Stimulated activated naive CD4-positive, alpha-beta T cell treated with Interleukin-2 at 50 U/mL for 16 hours (primary cell): ENCODE measurements at places on chromosomes 16 and 17.
A peak's percentile ranks its signal among the peaks of the same experiment; 100 is the strongest.

DNA sequence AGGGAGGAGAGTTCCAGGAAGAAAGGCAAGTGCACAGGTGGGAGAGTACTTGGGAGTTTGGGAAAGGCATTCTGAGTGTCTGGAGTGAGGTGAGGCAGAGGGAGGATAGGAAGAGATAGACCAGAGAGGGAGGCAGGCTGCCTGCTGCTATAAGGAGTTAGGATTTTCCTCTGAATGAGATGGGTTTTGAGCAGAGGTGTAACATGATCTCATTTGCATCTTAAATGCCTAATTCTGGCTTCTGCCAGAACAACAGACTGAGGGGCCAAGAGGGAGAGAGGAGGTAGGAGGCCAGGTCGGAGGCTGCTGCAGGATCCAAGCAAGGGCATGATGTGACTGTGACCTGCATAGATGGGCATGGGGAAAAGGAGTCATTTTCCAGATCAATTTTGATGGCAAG is 31.5 kb upstream of the IRX6 start:
- no peak for DNase-seq

DNA sequence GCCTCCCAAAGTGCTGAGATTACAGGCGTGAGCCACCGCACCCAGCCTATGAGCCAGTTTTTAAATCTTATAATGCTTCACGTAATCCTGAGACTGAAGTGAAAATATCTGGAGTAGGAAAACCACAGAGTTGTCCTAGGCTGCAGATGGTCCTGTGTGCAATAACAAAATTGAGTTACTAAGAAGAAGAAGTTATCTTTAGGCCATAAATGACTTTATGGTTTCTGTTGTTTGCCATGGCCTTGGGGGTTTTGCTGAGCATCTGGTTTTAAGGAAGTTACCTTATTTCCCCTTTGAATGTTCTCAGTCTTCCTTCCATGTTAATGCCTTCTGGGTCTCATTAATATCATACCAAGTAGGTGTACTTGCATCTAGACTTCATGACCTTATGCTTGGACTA is 16.5 kb downstream of the NMT1 start:
- no peak for DNase-seq

GRCh38 chr16:53546988-53547391 is 44.0 kb upstream of the AKTIP start:
- DNase-seq = no peak

DNA sequence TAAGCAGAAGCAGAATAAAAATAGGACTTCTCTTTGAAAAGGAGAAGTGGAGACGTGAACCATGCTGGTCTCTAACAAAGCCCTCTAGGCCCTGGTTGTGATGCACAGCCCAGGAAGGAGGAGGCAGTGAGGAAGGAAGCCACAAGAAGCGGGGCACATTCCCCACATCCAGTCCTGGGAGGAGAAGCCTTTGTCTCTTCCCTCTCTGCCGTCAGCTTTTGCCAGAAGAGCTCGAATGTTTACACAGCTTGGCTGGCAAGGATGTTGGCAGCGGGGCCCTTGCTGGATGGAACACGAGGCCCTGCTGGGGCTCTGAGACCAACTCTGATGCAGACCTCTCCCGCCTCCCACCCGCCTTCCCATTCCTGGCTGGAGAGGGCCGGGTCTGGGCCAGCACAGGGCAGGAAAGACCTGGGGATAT is 91.3 kb downstream of the MAF start:
- no peak for DNase-seq

GRCh38 chr17:7704601-7705268 is at the start of gene EFNB3:
Gene EFNB3, plus strand, starts transcription at chr17:7705202. Its CDS starts 397 bp downstream, at chr17:7705599.
- DNase-seq = peak; percentile 6

DNA sequence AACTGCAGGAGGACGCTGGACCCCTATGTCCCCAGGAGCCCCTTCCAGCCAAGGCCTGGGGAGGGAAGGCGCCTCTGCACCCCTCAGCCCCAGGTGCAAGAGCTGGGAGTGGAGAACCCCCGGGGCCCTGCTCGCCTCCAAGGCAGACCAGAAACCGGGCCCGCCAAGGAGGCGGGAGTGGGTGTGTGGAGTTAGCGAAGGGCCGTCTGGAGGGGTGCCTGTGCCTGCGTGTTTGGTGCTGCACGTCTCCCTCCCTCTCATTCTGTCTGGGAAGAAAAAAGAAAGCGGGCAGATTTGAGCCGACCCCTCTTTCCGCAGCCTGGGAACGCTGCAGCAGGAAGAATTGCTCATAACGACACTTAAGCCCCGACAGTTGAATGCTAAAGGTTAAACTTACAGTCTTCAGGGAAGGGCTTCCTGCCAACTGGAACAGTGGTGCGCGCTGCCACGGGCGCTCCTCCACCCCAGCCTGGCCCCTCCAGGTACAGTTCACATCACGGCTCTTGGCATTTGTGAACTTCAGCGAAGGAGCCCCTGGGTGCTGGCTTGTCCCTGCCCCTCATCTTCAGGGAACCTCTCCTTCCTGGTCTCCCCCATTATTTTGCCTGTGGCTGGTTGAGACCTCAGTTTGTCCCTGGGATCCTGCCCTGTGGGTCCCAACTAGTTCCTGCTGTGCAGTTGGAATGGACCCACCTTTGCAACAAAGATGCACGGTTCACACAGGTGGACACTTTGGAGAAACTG is 19.2 kb upstream of the ZFHX3 start:
- no peak for DNase-seq

DNA sequence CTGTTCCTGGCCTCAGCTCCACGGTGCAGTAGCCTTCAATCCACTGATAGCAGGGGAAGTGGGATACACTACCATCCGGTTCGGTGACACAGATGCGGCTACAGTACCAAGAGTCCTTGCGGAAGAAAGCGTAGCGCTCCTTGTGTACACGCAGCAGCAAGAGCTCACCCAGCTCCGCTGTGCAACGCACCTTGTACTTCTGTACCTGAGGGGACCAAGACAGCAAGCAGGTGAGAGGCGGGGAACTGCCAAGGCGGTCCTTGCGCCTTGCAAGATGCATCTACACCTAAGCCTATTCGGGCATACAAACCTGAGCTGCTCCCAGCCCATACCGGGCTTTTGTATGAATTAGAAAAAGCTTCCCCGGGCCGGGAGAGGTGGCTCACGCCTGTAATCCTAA is 1.5 kb downstream of the ALOXE3 start:
- no peak for DNase-seq

DNA sequence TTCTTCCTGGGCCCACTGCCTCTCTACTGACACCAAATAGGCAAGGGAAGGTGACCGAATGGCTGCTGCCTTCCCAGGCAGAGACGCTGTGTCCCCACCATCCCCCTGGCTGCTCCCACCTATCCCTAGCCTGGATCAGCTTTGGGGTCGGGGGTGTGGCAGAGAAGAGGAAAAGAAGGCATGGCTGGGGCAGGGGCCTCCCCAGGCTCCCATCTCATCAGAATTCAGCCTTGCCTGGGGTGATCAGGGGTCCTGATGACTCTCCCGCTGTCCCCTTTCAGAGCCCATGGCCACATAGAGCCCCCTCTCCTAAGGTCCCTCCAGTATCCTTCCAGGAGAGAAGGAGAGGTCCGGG is 665 bp downstream of the PLXDC1 start:
- no peak for DNase-seq

DNA sequence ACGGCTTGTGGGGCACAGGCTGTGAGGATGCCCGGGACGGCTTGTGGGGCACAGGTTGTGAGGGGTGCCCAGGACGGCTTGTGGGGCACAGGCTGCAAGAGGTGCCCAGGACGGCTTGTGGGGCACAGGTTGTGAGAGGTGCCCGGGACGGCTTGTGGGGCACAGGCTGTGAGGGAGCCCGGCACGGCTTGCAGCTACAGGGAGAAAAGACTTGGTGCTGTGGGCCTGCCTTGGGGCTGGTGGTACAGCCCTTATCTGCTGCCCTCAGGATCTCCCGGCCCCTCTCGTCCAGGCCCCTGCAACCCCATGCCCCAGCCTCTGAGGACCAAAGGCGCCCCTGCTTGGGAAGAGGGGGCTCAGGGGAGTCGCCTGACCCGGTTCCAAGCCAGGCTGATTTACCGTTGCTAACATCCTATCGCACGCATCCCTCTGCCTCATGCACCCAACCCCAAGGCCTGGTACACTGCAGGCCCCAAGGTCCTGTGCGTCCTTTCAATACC is 5.0 kb upstream of the HBM start:
- no peak for DNase-seq

DNA sequence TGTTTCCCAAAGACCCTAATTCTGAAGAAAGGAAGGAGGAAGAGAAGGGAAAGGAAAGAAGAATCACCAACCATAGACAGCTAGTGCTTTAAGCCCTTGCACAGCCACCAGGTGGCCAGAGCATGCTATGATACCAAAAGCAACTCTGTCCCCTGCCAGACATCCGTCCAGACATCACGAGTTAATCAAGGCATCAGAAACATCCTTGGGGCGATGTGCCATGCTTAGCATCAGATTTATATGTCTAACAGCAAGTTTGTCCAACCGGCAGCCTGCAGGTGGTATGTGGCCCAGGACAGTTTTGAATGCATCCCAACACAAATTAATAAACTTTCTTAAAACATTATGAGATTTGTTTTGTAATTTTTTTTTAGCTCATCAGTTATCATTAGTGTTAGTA is 2.9 kb upstream of the CRYBA1 start:
- DNase-seq = no peak

- DNase-seq = no peak
These were observed 202.1 kb upstream of the IRX3 start for GRCh38 chr16:54488729-54489128.

- no peak for DNase-seq
These were observed 3.2 kb downstream of the FAHD1 start for GRCh38 chr16:1830213-1830612.

GRCh38 chr17:47810200-47810821 is 11.3 kb downstream of the OSBPL7 start:
- no peak for DNase-seq

DNA sequence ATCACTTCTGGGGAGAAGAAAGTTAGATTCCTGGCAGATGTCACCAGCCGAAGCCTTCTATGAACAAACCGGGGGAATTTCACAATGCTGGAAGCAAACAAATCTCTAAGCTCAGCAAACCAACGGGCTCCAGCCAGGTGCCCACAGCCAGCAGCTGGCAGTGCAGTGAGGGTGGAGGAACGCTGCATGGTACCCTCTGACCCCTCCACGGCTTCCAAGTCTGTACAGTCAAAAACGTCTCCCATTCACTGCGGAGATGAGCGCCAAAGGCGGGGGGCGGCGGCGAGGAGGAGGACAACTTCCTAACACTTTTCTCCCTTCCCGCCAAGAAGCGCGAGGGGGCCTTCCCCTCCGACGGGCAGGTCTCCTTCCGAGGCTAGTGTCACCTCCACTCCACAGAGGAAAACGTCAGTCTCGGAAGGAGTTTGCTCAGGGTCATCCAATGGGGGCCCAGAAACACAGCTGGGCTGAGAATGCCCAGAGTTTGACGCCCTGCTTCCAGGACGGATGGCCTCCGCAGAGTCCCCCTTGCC is 924 bp downstream of the ZNF598 start:
- no peak for DNase-seq

- DNase-seq = no peak
These were observed 5.8 kb downstream of the NOTUM start for GRCh38 chr17:81955058-81955681.

- no peak for DNase-seq
These were observed 37.9 kb upstream of the ABCA8 start for GRCh38 chr17:68993112-68993511.

GRCh38 chr16:3573146-3573815 is 3.9 kb downstream of the NLRC3 start:
- no peak for DNase-seq

- DNase-seq = no peak
These were observed 848.6 kb upstream of the RBFOX1 start for GRCh38 chr16:6484081-6484480.

DNA sequence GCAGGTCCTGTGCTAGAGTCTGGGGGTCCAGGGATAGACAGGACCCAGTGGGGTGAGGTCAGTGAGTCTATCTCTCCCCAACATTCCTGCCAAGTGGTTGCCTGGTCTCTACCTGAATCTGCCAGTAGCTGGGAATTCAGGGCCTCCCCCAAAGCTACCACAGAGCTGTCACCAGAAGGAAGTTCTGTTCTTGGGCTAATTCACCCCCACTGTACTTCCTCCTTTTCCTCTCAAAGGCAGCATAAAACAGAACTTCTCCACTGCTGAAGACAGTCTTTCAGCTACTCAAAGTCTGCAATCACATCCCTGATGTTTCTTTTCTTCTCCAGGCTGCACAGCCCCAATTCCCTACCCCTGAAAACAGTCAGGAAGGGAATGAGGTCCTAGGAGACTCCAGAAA is 8.7 kb downstream of the CAMTA2 start:
- DNase-seq = no peak

DNA sequence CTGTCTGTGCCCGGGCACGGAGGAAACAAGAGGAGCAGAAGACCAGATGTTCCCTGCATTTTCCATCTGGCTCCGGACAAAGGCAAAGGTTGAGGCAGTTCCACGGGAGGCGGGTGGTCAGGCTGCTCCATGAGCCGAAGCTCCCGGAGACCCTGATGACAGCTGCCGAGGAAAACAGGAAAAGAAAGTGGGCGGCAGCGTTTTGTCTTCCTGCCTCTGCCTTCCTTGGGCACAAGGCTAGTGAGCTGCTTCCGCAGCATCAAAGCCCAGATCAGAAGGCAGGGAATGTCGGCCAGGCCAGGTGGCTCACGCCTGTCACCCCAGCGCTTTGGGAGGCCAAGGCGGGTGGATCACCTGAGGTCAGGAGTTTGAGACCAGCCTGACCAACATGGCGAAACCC is 16.2 kb downstream of the SLC43A2 start:
- DNase-seq = no peak

DNA sequence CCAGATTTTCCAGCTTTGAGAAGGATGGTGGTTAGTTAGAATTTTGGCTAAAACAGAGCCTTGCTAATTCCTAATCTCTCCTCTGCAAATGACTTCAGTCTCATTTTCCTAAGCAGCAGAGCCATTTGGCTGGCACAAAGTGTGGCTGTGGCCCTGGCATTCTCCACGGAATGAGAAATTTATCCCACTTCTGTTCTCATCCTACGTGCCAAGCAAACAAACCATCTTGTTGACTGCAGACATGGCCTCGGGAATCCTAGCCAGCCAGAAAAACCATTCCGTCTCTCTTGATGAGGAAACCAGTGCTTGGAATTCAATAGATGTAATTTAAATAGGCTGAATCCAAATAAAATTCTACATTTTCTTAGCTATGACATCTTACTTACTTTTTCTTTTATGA is 34.1 kb upstream of the ELAC2 start:
- no peak for DNase-seq

GRCh38 chr17:2487306-2487705 is 24.4 kb downstream of the METTL16 start:
- no peak for DNase-seq

DNA sequence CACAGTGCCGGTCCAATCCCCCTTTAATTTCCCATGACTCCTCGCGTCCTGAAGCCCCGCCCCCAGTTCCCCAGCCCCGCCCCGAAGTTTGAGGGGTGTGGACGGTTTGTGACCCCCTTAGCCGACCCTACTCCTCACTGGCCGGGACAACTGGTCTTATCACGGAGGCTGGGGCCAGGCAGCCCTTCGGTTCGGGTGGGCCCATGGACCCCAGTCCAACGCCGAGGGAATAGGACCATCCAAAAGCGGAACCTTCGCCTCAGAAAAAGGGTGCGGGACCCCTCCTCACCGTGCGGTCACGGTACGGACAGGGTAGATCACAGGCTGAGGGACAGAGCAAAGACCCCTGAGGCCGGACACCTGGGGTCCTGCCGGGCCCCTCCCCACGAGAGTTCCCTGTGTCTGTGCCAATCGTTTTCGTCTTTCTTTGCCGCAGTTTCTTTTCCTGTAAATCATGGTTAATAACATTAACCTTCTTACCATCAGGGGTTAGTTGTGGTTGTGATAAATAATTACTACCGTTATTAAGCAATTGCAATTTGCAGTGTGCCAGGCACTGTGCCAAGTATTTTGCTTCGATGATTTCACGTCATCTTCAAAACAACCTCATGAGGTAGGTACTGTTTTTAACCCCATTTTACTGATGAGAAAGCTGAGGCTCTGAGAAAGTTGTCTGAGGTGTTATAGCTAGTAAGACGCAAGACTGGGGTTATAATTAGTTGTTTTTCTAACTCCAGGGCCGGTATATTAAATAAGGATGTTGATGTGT is 543 bp downstream of the TMUB2 start:
- peak; percentile 83 for DNase-seq
